ENCODE measurements at places on chromosomes 2 and 18.

DNA sequence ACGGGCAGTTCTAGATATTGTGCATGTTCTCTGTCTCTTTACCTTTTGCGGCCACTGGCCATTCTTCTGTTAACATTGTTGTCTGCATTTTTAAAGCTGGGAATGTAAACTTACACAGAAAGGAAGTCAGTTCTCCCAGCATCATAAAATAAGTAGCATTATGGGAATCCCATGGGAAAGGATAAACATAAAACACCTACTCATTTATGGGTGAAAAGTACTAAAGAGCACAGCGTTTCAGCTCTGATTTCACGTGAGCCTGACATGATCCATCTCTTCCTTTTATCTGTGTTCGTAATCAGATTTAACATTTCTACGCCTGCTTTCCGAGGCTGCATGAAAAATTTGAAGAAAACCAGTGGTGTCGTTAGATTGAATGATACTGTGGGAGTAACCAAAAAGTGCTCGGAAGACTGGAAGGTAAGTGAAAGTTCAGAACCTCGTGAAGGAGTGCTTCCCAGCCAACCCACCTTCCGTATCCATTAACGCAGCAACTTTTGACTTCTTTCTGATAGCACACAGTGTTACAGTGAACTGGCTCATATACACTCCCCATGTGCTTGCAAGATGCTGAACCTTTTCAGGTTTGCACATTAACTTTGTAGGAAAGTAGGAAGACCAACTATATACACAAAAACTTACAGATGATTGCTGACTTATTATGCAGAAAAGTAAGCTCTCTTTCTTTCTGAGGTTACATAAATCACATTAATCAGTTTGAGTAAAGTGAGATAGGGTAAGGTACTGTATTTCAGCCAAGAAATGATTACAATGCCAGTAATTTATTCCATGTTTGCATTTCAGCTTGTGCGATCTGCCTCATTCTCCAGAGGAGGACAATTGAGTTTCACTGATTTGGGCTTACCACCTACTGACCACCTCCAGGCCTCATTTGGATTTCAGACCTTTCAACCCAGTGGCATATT is 86.5 kb upstream of the TTC39C start:
- DNase-seq: no peak

DNA sequence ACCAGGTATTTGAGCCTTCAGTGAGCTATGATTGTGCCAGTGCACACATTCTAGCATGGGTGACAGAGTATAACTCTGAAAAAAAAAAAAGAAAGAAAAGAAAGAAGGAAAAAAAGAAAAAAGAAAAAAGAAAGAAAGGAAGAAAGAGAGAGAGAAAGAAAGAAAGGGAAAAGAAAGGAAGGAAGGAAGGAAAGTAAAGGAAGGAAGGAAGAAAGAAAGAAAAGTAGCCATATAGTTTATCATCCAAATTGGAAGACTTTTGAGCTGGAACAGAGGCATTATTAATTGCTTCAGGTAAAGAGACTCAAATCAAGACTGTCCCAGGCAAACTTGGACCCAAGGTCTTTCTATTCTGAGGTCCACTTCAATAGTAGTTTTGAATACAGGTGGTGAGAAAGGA is 32.9 kb upstream of the ZEB2 start:
- no peak for DNase-seq

GRCh38 chr2:162711832-162712540 is 126.6 kb downstream of the KCNH7 start:
- no peak for DNase-seq

DNA sequence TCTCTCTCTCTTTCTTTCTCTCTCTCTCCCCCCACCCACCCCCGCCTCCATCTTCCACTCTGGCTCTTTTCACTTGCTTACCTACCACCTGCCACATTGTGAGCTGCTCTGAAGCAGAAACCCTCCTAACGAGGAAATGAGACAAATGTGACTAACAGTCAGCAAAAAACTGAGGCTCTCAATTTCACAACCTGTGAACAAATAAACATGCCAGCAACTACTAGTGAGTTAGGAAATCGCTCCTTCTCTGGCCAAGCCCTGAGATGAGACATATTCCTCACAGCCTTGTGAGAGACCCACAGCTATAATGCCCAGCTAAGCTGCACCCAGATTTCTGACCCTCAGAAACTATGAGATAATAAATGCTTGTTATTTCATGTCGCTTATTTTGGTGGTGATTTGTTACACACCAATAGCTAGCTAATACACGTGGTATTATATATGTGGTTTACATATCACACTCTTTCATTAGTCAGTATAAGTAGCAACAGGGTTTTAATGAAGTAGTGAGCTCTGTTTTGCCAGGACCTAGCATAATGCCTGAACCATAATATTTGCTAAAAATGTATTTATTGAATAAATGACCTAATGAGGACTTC is 8.4 kb upstream of the ZNF521 start:
- no peak for DNase-seq

- DNase-seq: no peak
Measured at GRCh38 chr2:33209976-33210375, 263.2 kb downstream of the LTBP1 start.

DNA sequence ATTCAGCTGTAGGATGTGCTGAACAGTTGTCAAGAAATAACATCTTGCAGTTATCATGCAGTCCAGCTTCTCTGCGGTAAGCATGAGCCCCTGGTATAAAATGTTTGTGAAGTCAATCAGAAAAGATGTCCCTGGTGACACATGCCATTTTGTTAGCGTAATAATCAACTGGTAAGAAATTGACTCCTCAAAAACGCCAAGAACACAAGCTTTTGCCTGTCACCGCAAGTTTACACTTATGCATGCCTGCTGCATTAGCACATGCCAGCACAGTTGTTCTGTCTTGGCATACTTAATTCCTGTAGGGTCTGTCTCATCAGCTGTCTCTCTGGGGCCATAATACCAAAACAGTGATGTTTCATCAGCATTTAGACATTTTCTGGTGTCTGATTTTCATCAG is 524.8 kb upstream of the DSEL start:
- DNase-seq: no peak

GRCh38 chr2:38978296-38978903 is 88.7 kb downstream of the ARHGEF33 start:
- no peak for DNase-seq

DNA sequence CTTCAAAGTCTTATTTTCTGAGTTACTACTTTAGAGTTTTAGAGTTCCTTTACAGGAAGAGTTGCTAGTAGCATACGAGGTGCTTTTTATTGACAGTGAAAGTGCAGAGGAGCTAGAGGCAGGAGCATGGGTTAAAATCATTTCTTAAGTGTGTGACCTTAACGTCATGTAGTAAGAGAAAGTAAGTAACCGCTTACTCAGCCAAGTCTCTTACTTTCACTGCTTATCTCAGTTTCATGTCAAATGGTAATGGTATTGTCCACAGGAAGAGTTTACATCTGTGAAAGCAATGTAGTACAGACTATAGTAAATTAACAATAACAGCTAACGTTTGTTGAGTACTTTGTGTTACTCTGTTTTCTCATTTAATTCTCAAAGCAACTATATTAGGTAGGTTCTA is 12.6 kb downstream of the NDUFAF7 start:
- DNase-seq: no peak

- no peak for DNase-seq
Measured at GRCh38 chr2:41716497-41716896, 331.3 kb upstream of the PKDCC start.

DNA sequence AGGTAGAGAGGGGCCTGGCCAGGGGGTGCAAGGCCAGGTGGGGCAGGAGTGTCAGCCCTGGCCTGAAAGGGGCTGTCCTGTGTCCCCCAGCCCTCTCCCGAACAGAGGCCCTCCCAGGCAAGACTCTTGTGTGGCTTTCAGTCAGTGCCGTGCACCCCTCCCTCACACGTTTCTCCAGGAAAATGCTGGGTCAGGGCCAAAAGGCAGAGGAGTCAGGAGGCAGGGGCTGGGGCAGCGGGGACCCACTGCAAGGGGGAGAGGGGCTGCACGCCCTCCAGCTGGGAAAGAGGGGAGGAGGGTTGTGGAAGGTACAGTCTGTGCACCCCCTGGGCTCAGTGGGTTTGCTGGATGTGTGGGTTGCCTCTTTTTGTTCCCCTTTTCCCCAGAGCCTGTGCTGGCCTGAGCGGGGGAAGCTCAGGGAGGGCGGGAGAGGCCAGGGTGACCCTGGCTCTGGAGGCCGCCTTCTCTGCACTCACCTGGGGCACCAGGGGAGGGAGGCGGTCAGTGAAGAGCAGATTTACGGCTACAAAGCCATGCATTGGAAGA is 4.1 kb downstream of the KCNF1 start:
- DNase-seq: no peak

GRCh38 chr2:152638590-152638989 is 78.7 kb downstream of the PRPF40A start:
- DNase-seq: no peak

GRCh38 chr2:43326101-43326825 is 99.9 kb upstream of the ZFP36L2 start:
- no peak for DNase-seq

All from H1 (cell line).